Stimulated activated CD4-positive, alpha-beta T cell treated with anti-CD3 and anti-CD28 coated beads, Interleukin-15, amount 100 ng/mL, for 1 hour (primary cell): ENCODE measurements at places on chromosomes 6 and 20.
A peak's percentile ranks its signal among the peaks of the same experiment; 100 is the strongest.

DNA sequence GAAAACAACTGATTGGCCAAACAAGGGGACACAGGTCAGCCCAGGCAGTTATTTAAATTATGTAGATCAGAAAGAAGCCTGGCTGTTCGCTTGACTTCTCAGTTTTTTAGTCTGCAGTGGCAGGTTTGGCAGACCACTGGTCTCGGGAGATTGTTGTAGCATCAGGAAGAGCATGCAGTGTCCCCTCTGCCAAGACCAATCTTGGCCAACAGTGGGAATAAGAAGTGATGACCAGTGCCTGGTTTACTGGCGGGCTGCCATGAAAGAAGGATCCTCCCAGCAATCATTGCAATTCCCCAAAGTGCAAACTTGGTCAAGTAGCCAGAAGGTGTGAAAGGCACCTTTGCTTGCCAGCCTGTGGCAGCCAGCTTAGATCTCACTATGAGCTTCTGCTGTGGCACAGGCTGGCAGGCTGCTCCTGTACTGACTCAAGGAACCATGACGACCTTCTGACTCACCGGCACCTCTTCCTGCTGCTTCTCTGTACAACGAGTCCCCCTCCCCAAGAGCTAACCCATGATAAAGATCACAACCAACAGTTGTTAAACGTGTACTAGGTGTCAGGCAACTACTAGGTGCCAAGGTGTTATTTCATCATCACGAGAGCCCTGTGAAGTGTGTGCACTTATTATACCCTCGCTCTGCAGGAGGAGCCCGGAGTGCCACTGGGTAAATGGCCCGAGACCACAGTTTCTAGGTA, 76.8 kb upstream of the DUSP22 start:
- DNase-seq = peak; percentile 40

DNA sequence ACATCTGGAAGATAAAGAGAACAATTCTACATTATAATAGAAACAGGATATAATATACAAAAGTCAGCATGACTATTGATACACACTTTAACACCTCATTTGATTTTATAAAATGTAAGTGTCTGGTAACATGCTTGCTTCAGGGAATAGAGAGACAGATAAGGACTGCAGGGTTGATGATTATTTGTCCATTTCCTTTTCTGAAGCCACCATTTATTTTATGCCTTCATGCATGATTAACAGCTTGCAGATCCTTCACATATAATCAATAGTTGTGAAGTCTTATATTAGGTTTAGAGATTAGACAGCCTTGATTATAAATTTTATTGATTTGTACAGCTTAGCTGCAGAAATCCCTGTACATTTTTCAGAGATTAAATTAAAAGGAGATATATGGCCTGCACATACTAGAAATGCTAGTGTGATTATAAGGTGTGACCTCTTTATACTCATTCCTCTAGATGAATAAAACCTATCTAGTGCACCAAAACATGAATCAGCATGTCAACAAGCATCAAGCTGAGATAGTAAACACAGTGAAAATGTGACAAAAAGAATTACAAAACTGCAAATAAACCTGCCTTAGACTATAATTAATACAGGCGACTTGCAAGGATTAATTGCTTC, 198.8 kb upstream of the THEMIS start:
- no peak for DNase-seq

DNA sequence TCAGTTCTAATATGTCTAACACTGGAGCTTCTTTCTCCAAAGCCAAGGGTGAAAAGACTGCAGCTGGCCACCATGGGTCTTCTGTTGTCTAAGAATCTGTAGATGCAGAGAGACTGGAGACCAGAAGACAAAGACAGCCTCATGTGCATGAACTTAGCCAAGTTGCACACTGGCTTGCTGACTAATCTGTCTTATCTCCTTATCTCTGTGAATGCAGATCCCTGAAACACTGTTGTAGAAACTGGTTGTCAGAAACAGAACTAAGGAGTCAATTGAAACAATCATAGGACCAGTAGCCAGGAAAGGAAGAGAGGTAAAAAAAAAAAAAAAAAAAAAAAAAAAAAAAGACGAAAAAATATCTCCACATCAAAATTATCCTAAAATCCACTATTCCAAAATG, 109.7 kb downstream of the BFSP1 start:
- DNase-seq = no peak

- DNase-seq = no peak
These were observed 43.6 kb downstream of the CTCFL start for GRCh38 chr20:57481281-57481711.
